Fibroblast of the conjunctiva (primary cell): ENCODE measurements at places on chromosomes 6 and 20.

DNA sequence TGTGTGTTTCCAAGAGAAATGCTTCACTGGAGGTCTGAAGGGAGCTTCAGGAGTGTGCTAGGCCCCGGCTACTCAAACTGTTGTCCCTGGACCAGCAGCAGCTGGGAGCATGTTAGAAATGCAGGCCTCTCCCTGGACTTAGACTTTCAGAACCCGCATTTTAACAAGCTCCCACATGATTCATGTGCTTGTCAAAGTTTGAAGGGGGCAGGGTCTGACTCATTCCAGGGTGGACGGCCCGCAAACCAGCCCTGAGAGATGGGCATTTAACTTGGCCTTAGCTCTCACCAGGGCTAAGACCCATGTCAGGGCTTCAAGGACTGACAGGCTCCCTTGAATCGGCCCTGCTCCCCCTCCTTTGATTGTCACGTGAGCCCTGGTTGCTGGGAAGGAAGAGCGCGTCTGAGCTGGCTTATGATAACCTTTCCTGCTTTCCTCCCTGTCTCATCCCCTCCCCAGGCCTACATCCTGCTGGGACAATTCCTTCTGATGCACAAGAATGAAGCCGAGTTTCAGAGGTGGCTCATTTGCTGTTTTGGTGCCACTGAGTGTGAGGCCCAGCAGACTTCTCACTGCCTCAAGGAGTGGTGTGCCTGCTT is 35.5 kb downstream of the BANF2 start:
- DNase-seq = no peak

DNA sequence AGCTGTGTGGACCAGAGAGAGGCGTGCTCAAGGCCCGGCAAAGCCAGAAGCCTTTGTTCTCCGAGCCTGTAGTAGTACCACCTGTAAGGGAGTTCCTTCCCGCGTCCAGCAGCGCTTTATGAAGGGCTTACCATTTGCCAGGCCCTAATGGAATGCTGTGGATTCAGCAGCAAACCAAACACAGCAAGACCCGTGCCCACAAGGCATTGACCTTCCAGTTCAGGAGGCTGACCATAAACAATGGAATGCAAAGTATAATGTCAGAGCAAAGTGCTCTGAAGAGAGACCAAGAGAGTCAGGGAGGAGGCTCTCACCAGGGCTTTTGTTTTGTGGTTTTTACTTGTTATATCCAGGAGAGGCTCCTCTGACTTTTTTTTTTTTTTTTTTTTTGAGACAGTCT is 209.8 kb downstream of the ZMYND8 start:
- no peak for DNase-seq

DNA sequence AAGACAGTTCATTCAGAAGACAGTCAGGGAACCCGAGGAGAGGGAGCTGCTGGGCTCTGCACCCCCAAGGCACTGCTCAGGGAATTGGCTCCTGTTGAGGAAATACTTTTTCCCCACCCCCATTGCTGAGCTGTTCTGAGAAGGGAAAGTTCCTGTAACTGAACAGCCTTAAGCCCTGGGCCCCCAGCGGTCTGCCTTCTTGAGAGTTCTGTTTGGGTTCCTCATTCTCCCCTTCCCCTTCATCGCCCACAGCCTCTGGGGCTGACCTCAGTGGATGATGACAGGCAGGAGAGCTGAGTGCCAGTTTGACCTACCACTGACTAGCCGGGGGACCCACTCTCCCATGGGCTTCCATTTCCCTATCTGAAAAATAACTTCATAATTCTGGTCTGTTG is 10.7 kb downstream of the HCK start:
- DNase-seq = no peak

GRCh38 chr6:144217264-144217663 is 66.9 kb downstream of the STX11 start:
- DNase-seq = no peak

DNA sequence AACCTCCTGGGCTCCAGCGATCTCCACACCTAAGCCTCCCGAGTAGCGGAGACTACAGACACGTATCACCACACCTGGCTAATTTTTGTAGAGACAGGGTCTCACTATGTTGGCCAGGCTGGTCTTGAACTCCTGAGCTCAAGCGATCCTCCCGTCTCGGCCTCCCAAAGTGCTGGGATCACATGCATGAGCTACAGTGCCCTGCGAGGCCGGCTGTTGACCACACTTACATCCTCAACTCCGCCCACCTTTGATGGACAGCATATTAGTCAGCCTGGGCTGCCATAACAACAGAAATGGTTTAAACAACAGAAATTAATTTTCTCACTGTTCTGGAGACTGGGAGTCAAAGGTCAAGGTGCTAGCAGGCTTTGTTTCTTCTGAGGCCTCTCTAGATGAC is 107.7 kb downstream of the JPH2 start:
- DNase-seq = no peak

DNA sequence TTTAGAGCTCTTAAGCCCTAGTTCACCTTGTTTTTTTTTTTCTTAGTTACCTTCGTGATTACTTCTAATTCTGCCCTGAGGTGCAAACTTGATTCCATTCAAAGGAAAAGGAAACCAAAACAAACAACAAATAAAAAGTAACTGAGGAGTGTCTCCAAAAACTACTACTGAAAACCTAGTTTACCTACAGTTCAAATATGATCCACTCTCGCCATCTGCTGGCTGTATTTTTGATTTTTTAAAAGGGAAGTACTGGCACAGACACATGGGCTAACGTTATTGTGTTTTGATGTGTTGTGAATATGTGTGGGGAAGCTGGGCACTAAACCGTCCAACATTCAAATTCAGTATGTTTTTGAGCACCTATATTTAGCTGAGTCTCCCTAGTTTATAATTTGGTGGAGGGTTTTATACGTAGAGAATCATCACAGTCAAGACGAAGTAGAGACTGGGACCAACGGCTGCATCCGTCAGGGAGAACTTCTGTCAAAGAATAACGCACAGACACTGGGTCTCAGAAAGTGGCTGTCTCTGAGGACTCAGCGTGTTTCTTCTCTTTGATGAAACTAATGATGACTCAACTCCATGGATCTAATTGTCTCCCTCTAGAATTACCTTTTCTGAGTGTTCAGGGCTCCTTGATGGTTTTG is 373.5 kb upstream of the BTBD3 start:
- peak; percentile 47 for DNase-seq

DNA sequence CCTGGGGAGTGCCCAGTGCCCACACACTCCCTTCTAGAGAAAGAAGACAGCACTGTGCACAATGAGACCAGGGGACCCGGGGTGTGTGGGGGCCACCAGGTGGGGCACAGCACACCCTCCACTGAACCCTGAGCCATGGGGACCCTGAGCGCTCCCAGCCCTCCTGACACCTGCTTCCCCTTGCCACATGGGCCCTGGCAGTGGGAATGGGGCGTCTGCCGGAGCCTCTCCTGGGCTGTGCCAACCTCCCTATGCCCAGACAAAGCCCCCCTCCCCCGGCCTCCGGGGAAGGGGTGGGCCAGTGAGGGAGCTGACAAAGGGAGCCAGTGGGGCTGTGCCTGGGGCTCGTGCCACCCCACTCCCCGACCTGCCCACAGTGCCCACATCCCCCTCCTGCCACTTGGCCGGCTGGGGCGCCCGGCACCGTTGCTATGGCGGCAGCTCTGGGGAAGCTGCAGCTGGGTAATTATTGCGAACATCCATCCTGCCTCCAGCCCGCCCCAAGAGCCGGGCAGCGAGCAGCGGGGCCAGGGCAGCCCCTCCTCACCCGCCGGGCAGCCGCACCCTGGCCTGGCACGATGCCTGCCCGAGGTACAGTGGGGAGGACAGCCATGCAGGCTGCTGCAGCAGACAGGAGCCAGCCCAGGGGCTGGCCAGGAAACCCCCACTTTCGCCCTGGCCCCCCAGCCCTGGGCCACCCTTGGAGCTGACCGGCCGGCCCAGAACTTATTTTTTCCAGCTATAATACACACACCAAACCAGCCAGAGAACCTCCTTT is 41.9 kb upstream of the NOL4L start:
- no peak for DNase-seq

DNA sequence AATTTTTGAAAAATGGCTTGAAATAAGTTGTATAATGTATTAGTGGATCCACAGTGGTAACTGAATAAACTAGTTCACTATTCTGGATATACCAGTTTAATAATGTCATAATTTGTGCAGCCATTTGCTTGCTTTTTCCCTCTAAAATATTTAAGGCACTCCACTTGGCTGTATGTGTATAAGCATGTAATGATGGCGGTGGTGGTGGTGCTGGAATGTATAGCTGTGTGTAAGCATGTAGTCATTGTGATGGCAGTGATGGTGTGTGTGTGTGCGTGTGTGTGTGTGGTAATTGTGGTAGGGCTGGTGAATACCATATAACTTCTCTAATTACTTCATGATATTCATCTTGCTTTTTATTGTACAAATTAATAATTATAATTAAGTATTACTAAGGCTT is 89.2 kb upstream of the HIVEP1 start:
- DNase-seq = no peak

DNA sequence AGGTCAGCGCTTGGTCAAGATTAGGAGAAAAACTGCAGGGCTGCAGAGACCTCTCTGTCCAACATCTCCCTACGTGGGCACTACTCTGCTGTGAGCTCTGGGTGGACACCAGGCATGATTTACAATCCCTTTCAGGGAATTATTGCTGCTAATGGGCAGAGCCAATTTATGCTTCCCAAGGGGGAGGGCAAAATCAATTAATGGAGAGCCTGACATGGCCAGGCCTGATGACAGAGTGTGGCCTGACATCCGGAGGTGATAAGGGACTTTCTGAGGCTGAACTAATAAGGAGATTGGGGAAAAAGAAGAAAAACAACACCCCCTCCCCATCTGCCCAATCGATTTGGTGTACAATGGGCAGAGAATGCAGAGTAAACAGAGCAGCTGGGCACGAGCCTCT is 5.0 kb upstream of the KCNK16 start:
- DNase-seq = no peak

DNA sequence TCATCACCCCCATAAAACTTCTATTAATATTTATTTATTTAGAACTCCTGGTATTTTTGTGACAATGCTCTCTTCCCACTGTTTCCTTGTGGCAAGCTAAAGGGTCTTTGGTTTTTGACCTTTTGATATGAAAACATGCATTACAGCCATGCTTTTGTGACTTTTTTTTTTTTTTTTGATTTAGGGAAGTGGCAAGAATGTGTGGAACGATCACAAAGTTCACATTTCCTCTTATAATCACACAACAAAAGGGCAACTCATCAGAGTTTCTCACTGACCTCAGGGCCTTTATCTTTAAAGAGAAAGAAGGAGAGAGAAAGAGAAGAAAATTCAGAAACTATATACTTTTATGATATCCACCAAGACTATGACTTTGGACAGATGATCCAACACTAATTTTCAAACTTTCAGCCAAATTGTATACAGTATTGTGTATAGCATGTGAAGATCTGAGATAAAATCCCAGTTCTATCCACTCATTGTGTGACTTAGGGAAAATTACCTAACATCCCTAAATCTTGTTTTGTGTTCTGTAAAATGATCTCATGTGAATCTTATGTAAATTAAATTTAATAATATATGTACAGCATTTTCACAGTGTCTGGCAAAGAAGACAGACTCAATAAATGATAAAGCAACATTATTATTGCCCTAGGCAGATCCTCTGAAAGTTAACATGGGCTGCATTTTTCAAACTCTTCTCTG is 106.8 kb upstream of the MARCKS start:
- no peak for DNase-seq

DNA sequence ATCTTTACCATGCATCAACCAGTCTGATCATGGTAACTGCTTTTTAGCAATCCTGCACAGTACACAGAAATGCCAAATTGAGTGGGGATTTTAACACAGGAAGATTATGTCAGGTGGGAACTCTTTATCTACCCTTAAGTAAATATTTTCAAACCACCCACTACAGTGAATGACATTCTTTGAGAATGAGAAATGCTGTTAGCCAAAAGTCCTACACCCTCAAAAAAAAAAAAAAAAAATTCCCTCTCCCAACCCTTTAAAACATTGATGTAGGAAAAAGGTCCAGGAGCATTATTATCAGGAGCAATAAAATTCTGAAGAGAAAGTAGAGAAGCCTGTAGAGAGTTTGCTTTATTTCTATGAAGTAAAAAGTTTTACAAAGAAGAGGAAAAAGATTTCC is 307.2 kb upstream of the THEMIS start:
- no peak for DNase-seq

DNA sequence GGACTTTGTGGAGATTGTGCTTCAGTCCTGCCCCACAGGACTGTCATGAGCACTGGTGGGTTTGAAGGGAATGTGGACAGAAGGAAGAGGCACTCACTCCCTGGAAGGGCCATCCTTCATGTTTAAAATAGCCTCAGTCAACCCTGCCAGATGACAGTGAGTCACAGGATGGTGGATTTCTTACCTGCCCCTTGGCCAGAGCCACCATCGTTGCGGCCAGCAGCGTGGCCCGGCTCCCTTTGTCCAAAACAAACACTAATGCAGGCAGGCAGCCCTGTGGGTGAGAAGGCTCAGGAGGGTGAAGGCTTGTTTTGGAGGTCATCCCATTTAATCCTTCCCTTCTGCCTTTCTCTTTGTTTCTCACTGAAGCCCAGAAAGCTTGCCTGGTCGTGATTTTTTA is 422.7 kb downstream of the CD83 start:
- no peak for DNase-seq

DNA sequence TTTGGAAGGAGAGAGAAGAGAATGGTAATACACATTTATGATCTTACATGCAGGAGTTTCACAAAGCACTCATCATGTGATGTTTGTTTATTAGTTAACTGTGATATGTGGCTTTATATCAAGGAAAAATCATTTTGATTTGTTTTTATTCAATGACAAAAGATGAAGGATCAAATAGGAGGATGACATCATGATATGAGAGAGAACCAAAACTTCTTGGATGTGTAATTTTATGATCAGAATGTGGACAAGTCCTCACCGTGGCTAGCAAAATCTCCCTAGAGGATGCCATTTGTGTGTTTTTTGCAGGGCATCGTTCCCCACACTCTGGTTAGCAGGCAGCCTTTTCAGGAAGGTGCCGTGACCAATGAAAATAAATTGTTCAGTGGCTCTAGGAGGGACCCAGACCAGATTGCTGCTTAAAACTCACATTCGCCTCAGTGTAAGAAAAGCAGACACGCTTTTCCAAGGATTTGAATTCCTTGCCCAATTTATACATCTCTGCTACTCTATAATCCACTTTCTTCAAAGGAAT is 552.7 kb downstream of the NKAIN2 start:
- DNase-seq = no peak

- DNase-seq = no peak
Measured at GRCh38 chr20:55394592-55394991, 610.7 kb downstream of the CBLN4 start.

DNA sequence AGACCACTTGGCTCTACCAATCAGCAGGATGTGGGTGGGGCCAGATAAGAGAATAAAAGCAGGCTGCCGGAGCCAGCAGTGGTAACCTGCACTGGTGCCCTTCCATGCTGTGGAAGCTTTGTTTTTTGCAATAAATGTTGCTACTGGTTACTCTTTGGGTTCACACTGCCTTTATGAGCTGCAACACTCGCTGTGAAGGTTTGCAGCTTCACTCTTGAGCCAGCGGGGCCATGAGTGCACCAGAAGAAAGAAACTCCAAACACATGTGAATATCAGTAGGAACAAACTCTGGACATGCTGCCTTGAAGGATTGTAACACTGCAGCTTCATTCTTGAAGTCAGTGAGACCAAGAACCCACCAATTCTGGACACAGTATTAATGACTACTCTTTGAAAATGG is 89.9 kb upstream of the MBOAT1 start:
- no peak for DNase-seq

GRCh38 chr20:12594410-12595088 is 414.2 kb upstream of the SPTLC3 start:
- DNase-seq = no peak

GRCh38 chr20:10329387-10330005 is 104.5 kb downstream of the MKKS start:
- DNase-seq = no peak
